ENCODE measurements at places on chromosomes 2 and 18. TPM values are rescaled to one million over a fixed set of nuclear protein-coding genes. Genes with fewer than 3 reads are reported as not detected.

CD8B2 gene
- total RNA-seq = not detected

PIEZO2 gene
- 14.7 TPM for total RNA-seq

SERPINB12 gene
- total RNA-seq = not detected

STK11IP gene
- total RNA-seq = 24.1 TPM

- no peaks in the 10 kb centered on the region for H3K36me3 ChIP-seq
- H3K4me3 ChIP-seq = no peak overlapping the region
- DNase-seq = no peak
- H3K27me3 ChIP-seq = no peaks in the 10 kb centered on the region
- no peaks in the 10 kb centered on the region for H3K4me1 ChIP-seq
Observed at GRCh38 chr2:176934131-176934530, 278.5 kb upstream of the HNRNPA3 start.

- DNase-seq = no peak
- no peaks in the 10 kb centered on the region for H3K4me1 ChIP-seq
- no peak overlapping the region for H3K4me3 ChIP-seq
- no peaks in the 10 kb centered on the region for H3K36me3 ChIP-seq
- H3K27me3 ChIP-seq = no peaks in the 10 kb centered on the region
Observed at GRCh38 chr2:217231212-217231611, 371.3 kb upstream of the TNP1 start.

DNA sequence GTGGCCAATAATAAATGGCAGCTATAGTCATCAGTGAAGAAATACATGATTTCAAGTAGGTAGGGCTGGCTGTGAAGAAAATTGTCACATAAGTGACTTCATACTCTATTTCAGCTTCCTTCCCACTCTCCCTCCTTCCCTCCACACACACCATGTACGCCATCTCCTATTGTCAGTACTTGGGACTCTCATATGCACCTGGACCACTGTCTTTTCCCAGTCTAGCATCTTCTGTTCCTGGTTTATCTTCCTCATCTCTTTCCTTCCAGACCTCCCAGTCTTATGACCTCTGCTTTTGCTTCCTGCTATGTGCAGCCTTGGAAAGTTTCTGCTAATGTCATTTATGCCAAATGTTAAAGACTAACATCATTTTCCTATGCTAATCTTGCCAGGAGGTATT lies 35.0 kb downstream of the HNMT start:
- H3K27ac ChIP-seq = no peak overlapping the region
- no peaks in the 10 kb centered on the region for H3K36me3 ChIP-seq
- no peak overlapping the region for H3K4me3 ChIP-seq
- no peak for DNase-seq
- no peaks in the 10 kb centered on the region for H3K27me3 ChIP-seq

- no peaks in the 10 kb centered on the region for H3K4me1 ChIP-seq
- no peaks in the 10 kb centered on the region for H3K36me3 ChIP-seq
- H3K4me3 ChIP-seq = no peak overlapping the region
- H3K27ac ChIP-seq = no peak overlapping the region
Observed at GRCh38 chr2:171247741-171248662, 87.3 kb upstream of the TLK1 start.

DNA sequence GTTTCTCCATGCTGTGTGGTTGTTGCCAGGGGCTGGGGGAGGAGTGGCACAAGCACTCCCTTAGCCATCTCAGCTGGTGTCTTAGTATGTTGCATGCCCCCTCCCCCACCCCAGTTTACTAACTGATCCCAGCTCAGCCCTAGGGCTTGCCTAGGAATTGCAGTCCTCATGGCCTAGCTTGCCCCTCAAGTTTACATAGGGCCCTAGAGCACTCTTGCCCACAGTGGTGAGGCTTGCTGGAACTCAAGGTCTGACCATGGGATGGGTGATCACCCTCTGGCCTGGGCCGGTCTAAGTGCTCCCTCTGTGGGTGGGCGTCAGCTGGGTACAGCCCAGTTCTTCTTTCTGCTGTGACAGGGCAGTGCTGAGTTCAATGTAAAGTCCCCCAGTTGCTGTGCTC lies 156.1 kb upstream of the PIEZO2 start:
- H3K27ac ChIP-seq = no peak overlapping the region
- DNase-seq = no peak
- no peaks in the 10 kb centered on the region for H3K36me3 ChIP-seq
- no peak overlapping the region for H3K4me3 ChIP-seq
- H3K27me3 ChIP-seq = no peaks in the 10 kb centered on the region

DNA sequence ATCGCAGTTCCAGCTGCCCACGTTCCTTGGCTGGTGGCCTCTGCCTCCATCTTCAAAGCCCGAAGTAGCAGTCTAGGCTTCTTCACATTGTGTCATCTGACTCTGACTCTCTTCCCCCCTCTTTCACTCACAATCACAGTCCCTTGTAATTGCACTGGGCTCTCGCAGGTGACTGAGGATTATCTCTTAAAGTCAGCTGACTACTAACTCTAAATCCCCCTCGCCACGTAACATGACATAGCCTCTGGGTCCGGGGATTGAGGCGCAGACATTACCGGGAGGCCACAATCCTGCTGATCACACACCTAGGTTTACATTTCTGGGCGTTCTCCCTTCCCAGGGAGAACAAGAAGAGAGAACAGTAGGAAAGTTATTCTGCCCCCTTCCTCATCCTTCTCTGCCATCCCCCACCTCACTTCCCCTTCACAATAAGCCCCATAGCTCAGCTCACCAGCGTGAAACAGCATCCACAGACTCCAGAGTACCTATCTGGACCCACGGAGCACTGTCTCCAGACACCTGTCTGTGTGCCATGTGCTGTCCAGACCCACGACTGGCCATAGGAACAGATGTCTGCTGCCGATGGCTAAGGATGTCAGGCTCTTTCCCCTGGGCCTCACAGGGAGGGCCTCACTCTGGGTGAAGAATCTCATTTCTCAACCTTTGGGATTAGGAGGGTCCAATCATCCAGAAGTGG lies 64.3 kb upstream of the FZD7 start:
- peaks cover 32% of the 10 kb centered on the region for H3K4me1 ChIP-seq
- no peaks in the 10 kb centered on the region for H3K27me3 ChIP-seq
- H3K36me3 ChIP-seq = peaks cover 2% of the 10 kb centered on the region
- no peak overlapping the region for H3K27ac ChIP-seq
- DNase-seq = no peak

DNA sequence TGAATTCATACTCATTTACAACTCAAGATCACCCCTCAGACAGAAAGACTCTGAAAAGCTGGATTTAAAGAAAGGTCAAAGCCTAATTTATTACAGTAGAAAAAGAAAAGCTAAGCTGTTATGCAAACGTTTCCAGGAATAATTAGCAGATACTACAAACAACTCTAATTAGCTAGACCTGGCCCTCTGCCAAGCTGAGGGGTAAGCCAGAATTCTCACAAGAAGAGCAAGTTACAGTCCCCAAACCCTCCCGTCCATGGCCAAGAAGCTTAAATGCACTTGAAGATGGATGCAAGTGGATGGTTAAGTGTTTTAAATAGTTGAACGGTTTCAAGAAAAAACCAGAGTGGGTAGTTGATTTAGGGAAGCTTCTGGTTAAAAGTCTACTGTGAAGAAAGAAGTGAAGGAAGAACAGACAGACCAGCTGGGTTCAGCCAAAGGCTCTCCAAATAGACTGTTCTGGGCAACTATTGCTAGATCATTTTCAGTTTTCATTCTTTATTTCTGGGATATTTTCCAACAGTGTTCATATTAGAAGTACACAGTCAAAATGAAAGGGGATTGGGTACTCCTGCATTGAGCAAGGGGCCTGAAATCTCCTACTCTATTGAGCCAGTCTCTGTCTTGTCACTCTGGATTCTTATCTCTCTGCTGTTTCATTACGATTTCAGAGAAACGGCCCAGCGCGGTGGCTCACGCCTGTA lies 4.8 kb downstream of the LMAN2L start:
- H3K36me3 ChIP-seq = peaks cover 57% of the 10 kb centered on the region
- H3K4me1 ChIP-seq = no peaks in the 10 kb centered on the region
- H3K4me3 ChIP-seq = no peak overlapping the region
- DNase-seq = no peak
- H3K27me3 ChIP-seq = no peaks in the 10 kb centered on the region

- no peak overlapping the region for H3K27ac ChIP-seq
- no peak for DNase-seq
- no peaks in the 10 kb centered on the region for H3K4me1 ChIP-seq
- H3K36me3 ChIP-seq = no peaks in the 10 kb centered on the region
- H3K27me3 ChIP-seq = no peaks in the 10 kb centered on the region
Observed at GRCh38 chr2:65175894-65176530, 46.1 kb upstream of the RAB1A start.

- no peak for DNase-seq
- H3K36me3 ChIP-seq = no peaks in the 10 kb centered on the region
- H3K27ac ChIP-seq = no peak overlapping the region
- H3K4me3 ChIP-seq = no peak overlapping the region
Observed at GRCh38 chr2:138964418-138964817, 184.2 kb upstream of the NXPH2 start.

GRCh38 chr2:218799990-218800389 lies 18.0 kb downstream of the CYP27A1 start:
- no peaks in the 10 kb centered on the region for H3K36me3 ChIP-seq
- DNase-seq = no peak
- H3K27me3 ChIP-seq = no peaks in the 10 kb centered on the region
- no peaks in the 10 kb centered on the region for H3K4me1 ChIP-seq

DNA sequence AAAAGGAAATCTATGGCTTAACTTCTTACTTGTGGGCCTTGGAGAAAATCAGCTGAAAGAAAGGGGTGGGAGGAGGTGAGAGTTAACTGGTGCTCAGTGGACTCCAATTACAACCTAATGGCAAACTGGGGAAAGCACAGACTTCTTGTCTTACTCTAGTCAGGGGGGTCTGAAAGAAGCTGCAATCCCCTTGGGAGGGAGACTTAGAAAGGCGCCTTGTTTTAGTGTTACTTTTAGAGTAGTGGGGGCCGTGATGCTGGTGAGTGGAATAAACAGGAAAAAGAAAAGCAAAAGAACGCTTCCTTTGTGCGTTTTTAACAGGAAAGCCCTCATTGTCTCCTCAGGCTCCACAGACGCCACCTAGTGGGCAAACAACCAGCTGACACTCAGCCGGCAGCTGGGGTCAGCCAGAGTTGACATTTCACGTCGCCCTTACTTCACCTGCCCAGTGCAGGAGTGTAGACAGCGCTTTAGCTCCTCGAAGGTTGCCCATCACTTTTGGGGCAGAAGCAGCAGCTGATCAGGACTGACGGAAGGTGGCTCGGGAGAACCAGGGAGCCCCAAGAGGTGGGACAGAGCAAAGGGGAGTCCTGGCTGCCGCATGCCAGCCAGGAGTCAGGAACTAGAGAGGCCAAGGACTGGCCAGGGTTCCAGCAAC lies 55.9 kb upstream of the GORASP2 start:
- H3K27me3 ChIP-seq = no peaks in the 10 kb centered on the region
- H3K4me1 ChIP-seq = no peaks in the 10 kb centered on the region
- no peak overlapping the region for H3K27ac ChIP-seq

DNA sequence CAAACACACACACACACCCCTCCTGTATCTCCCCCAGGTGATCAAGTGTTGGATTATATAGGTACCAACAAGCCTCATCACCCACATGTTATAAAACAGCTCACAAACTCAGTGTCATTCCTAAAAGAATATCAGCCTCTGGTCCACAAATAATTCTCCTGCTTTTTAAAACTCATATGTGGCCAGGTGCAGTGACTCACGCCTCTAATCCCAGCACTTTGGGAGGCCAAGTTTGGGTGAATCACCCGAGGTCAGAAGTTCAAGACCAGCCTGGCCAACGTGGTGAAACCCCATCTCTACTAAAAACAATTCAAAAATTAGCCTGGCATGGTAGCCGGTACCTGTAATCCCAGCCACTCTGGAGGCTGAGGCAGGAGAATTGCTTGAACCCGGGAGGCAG lies 87.8 kb downstream of the LRATD1 start:
- no peaks in the 10 kb centered on the region for H3K4me1 ChIP-seq
- no peak for DNase-seq

- no peak overlapping the region for H3K27ac ChIP-seq
- DNase-seq = no peak
- H3K4me1 ChIP-seq = no peaks in the 10 kb centered on the region
- H3K36me3 ChIP-seq = no peaks in the 10 kb centered on the region
Observed at GRCh38 chr2:234249873-234250272, 199.4 kb downstream of the SPP2 start.
